Activated T-cell treated with anti-CD3 and anti-CD28 coated beads, Interleukin-2, amount 50 U/mL, for 48 hours (primary cell): ENCODE measurements at places on chromosomes 6 and 20.

GRCh38 chr6:84568971-84569370, 195.4 kb downstream of the TBX18 start:
- DNase-seq = no peak

DNA sequence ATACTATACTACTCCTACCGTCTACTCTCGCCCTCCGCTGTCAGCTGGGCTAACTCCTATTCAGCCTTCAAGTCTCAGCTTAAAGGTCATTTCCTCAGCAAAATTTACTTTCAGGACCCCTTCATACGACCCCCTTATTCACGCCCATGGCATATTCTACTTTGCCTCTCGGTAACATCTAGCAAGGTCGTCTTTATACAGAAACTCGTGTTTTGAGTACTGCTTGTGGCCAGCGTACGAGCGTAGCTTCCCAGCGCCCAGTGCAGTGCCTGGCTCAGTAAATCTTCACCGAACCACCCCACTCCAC, 546 bp downstream of the CRNKL1 start:
- no peak for DNase-seq

- no peak for DNase-seq
These were observed 11.3 kb upstream of the TMEM181 start for GRCh38 chr6:158548418-158549161.

GRCh38 chr6:83168556-83168955, 24.5 kb downstream of the PGM3 start:
- DNase-seq = no peak

DNA sequence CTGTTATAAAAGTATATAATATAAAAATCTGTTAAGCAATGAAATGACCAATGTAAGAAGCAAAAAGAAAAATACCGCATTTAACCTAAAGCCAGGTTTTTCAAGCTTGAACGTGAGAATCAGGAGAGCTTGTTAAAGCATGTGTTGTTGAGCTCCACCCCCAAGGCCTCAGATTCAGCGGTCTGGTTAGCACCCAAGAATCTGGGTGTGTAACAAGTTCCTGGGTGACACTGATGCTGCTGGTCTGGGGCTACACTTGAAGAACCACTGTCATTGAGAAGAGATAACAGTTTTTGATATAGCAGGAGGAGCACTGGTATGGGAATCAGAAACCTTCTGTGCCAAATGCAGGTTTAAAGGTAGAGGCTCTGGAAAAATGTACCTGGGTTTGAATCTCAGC, 154.0 kb downstream of the ID4 start:
- no peak for DNase-seq

- no peak for DNase-seq
These were observed 124.6 kb downstream of the EDN3 start for GRCh38 chr20:59424976-59425375.

DNA sequence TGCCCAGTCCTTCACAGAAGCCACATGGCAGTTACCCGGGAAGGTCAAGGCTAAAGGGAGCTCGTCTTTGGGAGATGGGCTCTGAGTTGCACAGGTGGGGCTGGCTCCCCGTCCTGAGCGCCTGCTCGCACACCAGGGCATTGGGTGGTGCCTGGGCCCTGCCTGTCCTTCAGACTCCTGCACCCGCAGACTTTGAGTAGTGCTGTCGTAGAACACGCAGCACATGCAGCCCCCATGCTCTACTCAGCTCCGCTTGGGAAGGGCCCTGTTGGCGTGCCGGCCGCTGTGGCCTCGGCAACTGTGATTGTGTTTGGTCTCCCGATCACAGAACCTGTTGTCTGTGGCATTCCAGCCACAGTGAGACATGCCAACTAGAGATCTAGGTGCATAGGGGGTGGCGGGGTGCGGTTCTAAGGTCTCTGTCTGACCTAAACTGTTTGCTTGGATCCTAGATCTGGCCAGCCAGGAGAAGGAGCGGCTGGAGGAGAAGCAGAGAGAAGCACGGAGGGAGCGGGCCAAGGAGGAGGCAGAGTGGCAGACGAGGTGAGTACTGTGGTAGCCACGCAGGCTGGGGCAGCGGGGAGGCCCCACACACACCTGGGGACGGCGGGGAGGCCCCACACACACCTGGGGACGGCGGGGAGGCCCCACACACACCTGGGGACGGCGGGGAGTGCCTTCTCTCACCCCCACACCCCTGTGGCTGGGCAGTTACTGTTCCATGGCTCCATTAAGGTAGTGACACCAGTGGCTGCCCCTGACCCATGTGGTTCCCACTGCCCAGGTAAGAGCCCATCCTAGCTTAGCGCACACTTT, 11.3 kb upstream of the ADRM1 start:
- no peak for DNase-seq

- peak; percentile 16 for DNase-seq
These were observed 10.0 kb downstream of the PYGB start for GRCh38 chr20:25257756-25258475.

- no peak for DNase-seq
These were observed 11.6 kb downstream of the DEFB127 start for GRCh38 chr20:168876-169275.

- DNase-seq = no peak
These were observed 32.0 kb upstream of the KATNA1 start for GRCh38 chr6:149680503-149680902.

DNA sequence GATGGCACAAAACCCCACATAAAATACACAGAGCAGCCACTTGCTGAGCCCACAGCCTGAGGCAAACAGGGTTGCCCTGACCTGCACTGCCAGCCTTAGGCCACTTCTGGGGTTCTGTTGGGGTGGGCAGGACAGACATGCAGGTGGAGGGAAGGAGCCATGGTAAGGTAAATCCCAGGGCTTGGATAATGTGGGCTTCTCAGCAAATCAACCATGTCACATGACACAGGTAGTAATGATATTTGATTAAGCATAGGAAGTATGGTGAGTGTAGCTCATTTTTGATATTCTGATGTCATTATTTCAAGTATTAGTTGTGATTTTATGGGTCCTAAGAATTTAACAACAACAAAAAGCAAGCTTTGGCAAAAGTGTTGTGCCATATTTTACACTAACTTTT, 124.6 kb downstream of the FOXA2 start:
- no peak for DNase-seq

DNA sequence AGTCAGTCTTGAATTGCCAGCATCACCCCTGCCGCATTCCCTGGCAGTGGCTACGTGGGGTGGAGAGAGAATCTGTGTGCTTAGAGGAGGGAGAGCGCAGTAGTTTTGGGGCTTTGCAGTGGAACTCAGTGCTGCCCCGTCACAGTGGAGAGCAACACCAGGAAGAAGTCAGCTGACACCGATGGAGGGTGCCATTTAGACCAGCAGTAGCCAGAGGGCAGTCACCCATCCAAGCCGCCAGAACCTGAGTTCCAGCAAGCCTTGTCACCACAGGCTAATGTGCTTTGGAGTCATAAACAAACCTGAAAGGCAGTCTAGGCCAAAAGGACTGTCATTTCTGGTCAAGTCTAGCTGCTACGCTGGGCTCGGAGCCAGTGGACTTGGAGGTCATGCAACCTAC, 22.0 kb upstream of the PERP start:
- DNase-seq = no peak
